ENCODE measurements at places on chromosomes 6 and 20.

- no peak for DNase-seq
Measured at GRCh38 chr6:90218959-90219208, 77.8 kb downstream of the BACH2 start.

DNA sequence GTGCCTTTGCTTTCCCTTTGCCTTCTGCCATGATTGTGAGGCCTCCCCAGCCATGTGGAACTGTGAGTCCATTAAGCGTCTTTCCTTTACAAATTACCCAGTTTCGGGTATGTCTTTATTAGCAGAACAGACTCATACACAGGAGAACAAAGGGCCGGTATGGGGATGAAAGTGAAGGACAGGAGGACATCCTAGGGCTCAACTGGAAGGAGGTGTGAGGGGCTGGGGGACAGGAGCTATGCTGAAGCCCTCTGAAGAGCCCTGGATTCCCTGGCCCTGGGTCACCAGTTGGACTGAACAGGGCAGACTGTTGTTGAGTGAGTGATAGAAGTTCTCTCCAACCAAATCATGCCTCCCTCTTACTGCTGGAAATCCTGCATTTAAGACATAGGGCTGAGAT lies 105.8 kb downstream of the SCML4 start:
- no peak for DNase-seq

GRCh38 chr6:28141500-28142329 lies at the start of gene ZKSCAN8:
ZKSCAN8 (plus strand) TSS chr6:28141883; CDS start chr6:28148408, 6,525 bp downstream.
- peak; percentile 56 for DNase-seq

- no peak for DNase-seq
Measured at GRCh38 chr6:45327956-45328522, at the start of gene RUNX2. RUNX2 (plus strand) TSS chr6:45328330; CDS start chr6:45328727, 397 bp downstream.

DNA sequence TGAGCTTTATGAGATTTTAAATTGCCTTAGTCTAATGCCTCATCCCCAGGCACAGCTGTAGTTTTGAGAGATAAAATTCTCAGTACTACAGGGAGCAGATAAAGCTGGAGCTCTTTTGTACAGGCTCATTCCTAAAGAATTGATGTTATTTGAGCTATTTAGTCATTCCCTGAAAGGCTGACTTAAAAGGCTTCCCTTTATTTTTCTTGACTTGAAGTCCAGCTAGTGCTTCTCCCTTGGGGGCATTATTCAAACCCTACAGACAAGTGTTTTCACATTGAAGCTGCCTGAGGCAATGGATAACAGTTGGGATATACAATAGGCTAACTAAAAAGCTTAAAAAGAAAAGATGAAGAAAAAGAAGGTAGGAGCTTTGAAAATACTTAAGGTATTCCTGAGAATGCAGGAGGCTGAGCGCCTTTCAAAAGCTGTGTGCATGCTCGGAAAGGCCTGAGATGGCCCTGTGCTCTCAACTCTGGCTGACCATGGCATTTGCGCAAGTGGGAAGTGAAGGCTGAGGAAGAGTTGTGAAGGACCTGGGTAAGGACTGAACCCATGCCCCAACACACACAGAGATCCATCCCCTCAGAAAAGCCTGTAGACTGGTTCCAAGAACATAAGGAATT lies 315.1 kb downstream of the SMOC2 start:
- DNase-seq = no peak

- no peak for DNase-seq
Measured at GRCh38 chr6:110341663-110342596, 16.2 kb downstream of the METTL24 start.

GRCh38 chr6:66605011-66605410 lies 898.0 kb upstream of the EYS start:
- DNase-seq = no peak

DNA sequence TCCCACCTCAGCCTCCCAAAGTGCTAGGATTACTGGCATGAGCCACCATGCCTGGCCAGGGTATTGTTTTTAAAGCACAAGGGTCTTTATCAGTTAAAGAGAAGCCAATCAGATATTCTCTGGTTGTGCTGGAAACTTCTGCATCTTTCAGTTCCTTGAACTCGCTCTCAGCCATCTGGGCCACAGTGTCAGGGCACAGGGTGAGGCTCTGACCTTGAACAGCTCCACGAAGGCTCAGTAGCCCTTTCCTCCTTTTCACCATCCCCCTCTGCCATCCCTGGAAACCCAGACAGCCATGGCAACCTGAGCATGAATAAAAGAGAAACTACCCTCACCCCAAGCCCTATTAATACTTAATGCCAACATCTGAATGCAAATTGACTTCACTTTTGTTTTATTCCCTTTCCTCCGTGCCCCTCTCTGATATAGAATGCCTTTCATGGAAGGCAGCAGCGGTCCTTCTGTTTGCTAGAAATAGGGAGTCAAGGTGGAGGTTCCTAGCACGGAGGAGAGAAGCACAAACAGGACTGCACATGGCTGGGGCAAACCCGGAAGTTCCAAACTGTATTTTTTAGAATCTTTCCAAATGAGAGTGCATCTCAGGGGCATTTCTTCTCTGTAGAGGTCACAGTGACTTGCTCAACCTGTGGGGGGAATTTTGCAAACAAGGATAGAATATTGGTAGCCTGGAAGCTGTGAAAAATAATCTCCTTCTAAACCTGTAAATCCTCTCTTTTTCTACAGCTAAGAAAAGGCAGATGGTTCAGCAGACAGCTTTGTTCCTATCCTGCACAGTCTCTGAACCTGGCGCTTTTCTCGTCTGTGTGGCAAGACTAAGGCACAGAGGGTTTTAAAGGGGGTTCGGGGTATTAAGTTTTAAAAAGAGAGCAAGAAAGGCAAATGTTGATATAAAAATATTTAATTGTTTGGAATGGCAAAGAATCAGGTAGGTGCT lies 176.4 kb upstream of the RREB1 start:
- no peak for DNase-seq

GRCh38 chr20:11094711-11095110 lies 420.9 kb upstream of the JAG1 start:
- no peak for DNase-seq

GRCh38 chr6:20365456-20365855 lies 36.2 kb upstream of the E2F3 start:
- DNase-seq = no peak

DNA sequence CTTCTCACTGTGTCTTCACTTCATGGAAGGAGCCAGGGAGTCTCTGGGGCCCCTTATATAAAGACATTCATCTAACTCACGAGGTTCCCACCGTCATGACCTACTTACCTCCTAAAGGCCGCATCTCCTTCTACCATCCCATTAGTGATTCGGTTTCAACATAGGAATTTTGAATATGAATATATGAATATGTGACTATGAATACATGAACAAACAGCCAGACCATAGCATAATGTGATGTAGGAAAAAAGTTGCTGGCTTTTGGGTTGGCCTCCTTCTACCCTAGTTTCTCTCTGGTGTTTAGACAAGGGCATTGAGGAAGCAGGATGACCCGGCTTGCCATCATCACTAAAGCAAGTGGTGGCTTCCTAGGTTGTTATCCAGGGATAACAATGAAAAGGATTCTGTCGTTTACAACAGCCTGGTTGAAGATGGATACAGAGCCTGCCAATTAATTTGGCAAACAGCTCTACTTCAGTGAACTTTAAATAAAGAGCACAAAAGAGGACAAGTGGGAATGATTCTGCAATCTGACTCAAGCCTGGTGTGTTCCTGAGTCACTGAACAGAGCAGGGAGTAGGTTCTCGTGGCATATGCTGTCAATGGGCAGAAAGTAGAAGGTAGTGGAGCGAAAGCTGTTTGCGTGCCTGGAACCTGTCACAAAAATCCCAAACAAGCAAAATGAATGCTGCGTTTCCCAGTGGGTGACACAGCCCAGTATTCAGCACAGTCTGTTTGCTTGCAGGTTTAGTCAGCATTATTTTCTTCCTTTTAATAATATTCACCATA lies 44.0 kb upstream of the DOK5 start:
- DNase-seq = no peak

- DNase-seq = no peak
Measured at GRCh38 chr6:130929036-130929678, 102.0 kb downstream of the SMLR1 start.

DNA sequence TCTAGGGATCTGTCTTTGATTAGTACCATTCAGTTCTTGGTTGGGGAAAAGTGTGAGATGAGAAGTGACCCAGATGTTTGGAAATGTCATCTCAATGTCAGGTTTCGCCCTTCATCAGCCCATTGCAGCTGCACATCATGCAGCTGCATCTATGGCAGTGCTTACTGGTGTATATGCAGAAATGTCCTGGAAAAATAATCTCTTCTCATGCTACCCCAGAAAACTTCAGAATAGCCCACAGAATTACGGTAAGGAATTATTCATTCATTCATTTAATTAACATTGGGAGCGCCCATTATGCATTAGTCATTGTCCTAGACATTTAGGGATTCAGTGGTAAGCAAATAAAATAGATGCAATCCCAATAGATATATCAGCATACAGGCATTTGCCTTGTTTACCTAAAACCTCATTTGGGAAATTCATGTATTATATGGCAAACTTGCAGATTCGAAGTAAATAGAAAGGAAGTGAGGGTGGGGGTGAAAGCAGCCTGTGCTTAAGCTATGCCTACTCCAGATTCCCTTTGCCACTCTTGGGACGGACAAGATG lies 89.2 kb downstream of the PDE7B start:
- DNase-seq = no peak

- DNase-seq = no peak
Measured at GRCh38 chr6:137202078-137202477, 17.1 kb downstream of the IFNGR1 start.

GRCh38 chr6:73514746-73515110 lies 6.1 kb downstream of the EEF1A1 start:
- no peak for DNase-seq

GRCh38 chr6:13273931-13274706 lies 54.2 kb downstream of the TBC1D7 start:
- peak; percentile 18 for DNase-seq

GRCh38 chr6:161809971-161810370 lies 536.1 kb upstream of the AGPAT4 start:
- no peak for DNase-seq

GRCh38 chr6:34370361-34370760 lies 22.1 kb downstream of the NUDT3 start:
- no peak for DNase-seq
